Ammon's horn (tissue), 1 donor: ENCODE measurements at places on chromosomes 1 and 21.

DNA sequence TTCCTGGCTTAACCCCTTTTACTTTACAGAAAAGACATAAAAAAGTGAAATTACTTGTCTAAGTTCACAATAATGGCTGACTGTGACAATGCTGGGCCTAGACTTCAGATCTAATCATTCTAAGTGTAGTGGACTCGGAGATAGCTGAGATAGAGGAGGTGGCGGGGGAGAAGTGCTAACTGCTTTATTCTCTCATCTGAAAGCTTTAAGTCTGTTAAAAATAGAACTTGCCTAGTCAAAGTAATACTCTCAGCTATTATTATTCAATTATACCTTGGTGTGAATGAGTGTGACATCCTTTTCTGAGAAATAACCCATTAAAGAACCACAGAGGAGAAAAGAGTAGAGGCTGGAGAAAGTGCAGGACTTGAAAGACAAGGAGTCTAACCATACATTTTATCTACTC lies 96.1 kb upstream of the OLIG2 start:
- no peak for DNase-seq

- no peak for DNase-seq
Measured at GRCh38 chr1:172680244-172680643, 21.3 kb downstream of the FASLG start.

DNA sequence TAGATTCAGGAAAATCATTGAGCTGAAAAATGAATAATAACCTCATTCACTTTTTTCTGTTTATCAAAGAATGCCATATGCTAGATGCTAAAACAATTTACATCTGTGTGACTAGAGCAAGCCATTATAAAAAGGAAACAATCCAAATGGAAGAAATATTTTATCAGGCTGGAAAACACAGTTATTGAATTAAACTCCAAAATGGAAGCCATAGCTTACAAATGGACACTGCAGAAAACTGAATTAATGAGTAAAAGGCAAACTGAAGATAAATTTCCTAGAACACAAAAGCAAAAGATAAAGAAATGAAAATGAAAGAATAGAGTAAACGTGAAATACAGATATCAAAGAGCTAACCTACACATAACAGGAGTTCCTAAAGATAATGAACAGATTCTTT lies 33.1 kb upstream of the IL10 start:
- no peak for DNase-seq

GRCh38 chr1:171983584-171983983 lies 142.3 kb downstream of the DNM3 start:
- peak; percentile 25 for DNase-seq

DNA sequence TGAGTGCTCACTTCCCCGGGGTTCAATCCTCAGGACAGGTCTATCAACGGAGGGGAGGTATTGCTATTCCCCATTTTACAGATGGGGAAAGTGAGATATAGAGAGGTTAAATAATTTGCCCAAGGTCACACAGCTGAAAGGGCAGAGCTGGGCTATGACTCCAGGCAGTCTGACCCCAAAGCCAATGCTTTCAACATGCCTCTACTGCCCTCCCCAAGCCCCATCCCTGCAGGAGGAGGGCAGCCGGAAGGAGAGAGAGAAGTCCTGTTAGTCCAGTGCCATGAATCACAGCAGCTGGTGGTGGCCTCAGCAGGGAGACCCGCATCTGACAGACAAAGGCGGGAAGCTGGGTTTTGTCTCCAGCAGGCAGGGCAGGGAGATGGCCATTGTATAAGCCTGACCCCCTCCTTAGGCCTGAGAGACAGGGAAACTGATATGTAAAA lies 20.0 kb upstream of the CLIC4 start:
- no peak for DNase-seq

GRCh38 chr1:166840309-166841274 lies 1.3 kb downstream of the POGK start:
- DNase-seq = no peak

DNA sequence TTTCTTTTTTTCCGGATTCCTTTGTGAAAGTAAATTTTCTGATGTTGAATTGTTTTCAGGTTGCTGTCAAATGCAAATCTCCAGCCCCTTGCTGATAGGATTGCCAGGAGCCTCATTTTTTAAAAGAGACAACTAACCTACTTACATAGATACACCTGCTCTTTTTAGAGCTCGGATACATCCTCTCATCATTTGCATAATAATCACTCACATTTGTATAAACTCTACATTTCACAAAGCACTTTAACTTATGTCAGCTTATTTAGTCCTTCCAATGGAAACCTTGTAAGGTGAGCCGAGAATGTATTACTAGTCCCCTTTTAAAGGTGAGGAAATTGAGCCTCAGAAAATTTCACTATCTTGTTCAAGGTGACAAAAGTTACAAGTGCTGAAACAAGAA lies 84.8 kb downstream of the KCTD3 start:
- no peak for DNase-seq

DNA sequence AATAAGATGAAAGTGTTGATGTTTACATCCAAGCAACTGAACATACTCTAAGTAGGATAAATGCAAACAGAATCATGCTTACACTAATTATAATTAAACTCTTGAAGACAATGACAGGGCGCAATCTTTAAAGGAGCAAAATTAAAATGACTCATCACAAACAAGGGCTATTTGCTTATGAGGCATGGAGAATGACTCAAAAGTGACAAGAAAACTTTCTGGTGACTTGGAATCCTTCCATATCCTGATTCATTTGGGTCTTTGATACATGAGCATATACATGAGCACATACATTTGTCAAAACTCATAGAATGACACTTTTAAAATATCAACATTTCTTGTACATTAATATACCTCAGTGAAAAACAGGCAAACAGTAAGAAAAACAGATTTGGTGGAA lies 1632.3 kb downstream of the KCNT2 start:
- DNase-seq = no peak

DNA sequence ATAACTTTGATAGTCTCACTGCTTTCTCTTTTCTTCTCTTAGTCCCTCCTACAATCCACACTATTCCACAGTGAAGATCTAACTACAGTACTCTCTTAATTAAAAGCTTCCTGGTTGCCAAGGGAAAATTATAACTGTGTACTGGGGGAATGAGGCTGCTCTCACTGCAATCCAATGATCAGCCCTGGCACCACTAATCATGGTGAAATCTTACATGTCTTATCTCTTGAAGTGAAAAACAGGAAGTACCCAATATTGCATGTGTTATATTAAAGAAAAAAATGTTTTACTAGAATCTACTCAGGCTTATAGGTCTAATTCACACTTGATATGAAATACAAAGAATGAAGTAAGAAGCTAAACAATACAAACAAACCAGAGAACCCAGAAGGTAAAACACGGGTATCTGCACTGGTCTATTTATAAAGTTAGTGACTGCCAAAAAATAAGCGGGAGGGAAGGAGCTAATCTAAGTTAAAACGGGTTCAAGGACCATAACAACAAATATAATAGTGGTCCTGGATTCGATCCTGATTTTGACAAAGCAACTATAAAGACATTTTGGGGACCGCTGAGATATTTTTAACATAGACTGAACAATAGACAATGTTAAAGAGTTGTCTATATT lies 57.5 kb downstream of the RGS2 start:
- no peak for DNase-seq

DNA sequence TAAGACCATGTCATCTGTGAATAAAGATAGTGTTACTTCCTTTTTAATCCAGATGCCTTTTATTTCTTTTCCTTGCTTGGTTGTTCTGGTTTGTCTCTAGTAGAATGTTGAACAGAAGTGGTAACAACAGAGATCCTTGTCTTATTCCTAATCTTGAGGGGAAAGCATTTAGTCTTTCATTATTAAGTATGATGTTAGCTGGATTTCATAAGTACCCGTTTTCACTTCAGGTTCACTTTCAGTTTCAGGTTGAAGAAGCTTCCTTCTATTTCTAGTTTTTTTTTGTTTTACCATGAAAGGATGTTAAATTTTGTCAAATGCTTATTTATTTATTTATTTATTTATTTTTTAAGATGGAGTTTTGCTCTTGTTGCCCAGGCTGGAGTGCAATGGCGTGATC lies 22.3 kb upstream of the AGPAT3 start:
- no peak for DNase-seq

GRCh38 chr1:1087351-1088028 lies 13.4 kb upstream of the RNF223 start:
- DNase-seq = no peak

GRCh38 chr21:19557046-19557445 lies 1153.5 kb upstream of the TMPRSS15 start:
- DNase-seq = no peak

DNA sequence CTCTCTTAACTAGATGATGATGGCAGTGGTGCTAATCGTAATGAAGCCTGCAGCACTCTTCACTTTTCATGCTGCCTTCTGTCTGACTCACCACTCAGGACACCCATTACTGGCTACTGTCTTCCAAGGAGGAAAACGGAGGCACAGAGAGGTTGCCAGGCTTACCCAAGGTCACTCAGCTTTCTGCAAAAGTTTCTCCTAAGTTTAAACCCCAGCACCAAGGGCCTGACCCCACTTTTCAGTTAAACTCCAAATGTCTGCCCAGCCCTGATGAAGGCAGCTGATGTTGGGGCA lies 78.1 kb upstream of the RUNX3 start:
- DNase-seq = no peak

GRCh38 chr21:32765058-32765457 lies 6.5 kb downstream of the PAXBP1 start:
- DNase-seq = no peak

DNA sequence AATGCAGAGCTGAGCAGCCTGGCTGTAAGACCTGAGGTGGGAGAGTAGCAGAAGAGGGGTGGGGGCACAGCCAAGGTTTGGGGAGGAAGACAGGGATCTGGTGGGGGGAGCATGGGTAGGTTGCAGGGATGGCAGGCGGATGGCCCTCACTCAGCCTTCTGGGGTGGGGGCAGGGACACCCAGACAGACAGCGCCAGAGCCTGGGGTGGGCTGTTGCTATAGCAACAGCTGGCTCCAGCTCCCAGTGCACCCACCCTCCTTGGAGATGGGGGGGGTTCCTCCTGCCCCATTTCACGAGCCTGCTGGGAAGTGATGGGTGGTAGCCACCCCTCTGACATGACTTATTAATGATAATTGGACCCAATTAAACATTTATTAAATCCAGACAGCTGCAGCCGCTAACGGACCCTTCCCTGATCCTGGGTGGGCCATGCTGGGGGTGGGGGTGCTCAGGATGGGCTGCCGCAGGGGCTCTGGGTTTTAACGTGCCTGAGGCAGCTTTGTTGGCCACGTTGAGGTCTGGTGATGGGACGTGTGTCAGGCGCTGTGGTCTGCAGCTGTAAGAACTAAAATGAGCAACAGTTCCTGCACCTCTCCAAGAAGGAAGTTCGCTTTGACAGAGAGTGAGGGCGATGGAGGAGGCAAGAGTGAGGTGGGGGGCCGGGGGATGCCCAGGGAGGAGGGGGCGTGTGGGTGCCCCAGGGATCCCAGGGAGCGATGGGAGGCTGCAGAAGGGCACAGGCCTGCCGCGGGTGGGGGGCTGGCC lies 19.4 kb downstream of the AGRN start:
- DNase-seq = no peak

GRCh38 chr1:53197291-53198200 lies 922 bp downstream of the CPT2 start:
- DNase-seq = no peak

- peak; percentile 82 for DNase-seq
Measured at GRCh38 chr1:8373581-8374241, 55.8 kb downstream of the SLC45A1 start.

DNA sequence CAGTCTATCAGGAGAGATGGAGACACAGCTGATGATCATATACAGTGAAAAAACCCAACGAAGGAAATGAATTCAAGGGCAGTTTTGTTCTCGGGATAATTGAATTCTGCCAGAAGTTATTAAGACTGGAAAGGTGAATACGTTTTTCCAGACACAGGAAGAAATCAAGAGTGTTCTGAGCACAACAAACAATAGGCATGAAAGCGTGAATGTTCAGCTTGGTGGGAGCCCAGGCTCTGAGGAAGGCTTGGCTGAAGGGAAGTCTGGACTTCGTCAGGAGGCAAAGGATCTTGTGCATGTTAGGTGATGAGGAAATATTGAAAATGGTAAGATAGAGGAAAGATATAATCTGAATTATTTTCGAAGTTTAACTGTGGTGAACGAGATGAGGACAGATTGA lies 50.4 kb downstream of the CYYR1 start:
- DNase-seq = no peak

DNA sequence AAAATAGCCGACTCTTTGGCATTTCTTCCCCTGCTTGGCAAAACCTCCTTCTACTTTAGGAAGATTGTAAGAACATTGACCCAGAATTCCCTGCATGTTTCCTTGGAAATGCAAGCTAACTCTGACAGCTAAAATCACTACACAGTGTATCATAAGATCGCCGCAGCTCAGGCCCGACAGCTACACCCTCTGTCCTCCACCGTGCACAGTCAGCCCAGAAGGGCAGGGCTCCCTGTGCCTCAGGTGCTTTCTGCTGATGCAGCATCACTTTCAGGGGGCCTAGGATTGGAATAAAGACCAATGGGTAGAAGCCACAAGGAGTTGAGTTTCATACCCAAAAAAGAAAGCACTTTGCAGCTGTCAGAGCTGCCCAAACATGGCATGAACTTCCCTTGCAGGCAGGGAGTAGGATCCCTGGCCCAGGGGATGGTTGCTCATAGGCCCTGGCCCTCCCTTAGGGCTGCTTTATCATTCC lies 145.3 kb downstream of the SEC16B start:
- peak; percentile 23 for DNase-seq

DNA sequence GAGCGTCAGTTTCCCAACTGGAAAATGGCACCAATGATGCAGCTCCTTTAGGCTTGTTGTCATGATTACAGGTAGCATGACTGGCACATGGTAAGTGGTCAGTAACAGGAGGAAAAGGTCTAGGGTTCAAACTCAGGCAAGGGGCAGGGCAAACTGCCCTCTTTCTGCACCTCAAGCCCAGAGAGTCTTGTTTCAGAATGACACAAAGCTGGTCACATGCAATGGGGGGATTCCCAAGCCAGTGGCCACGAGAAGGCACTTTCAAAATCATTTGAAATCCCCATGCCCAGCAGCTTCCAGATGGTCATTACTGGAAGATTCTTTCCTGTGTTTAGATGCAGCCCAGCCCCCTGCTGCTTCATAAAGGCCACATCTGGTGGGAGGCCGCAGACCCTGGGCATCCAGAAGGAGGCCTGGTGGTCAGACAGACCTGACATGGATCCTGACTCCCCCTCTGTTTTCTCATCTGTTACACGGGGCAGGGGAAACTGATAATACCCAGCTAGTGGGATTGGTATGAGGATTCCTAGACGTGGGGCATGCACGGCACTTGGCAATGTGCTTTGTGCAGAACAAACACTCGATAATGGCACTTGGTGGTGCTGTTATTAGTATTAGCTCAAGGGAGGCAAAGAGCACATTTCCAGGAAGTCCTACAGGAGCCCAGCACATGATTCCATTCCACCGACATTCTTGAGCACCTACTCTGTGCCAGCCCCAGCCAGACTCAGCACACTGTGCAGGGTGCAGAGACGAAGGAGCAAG lies 6.9 kb upstream of the PLA2G2D start:
- DNase-seq = no peak

- no peak for DNase-seq
Measured at GRCh38 chr1:92085727-92086126, 5.6 kb downstream of the BTBD8 start.

- DNase-seq = no peak
Measured at GRCh38 chr1:167126317-167126716, 32.4 kb downstream of the STYXL2 start.

GRCh38 chr1:230328342-230329015 lies 97.7 kb downstream of the PGBD5 start:
- DNase-seq = no peak
